ENCODE measurements at places on chromosomes 2 and 18.
A peak's percentile ranks its signal among the peaks of the same experiment; 100 is the strongest.

DNA sequence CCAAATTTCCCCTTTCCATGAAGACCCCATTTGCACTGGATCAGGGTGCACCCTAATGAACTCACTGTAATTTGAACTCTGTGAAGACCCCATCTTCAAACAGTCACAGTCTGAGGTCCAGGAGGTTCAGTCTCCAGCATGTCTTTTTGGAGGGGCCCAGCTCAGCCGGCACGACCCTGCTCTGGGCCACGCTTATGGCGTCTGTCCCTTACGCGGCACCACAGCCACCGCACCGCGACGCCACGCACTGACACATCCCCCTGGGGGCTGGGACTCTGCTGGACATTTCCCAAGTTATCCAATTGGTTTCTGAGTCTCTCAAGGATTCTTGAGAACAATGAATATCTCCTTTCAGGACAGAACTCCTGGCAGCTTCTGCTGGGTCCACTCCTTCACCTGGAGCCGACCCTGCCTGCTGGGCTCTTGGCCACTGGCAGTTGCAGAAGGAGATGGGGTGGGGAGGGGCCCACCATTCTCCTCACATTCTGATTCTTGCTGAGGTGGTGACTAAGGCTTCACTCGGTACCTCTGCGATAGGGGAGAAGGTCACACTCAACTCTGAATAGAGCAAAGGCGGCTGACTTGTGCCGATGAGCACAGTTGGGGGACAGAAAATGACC is 124.0 kb downstream of the RTP5 start:
- peak; percentile 4 for DNase-seq

GRCh38 chr2:73217160-73217559 is 3.1 kb downstream of the SMYD5 start:
- DNase-seq = no peak

- DNase-seq = no peak
Observed at GRCh38 chr2:237213315-237214022, 127.8 kb downstream of the COPS8 start.

GRCh38 chr2:29014811-29015421 is 33.8 kb downstream of the TOGARAM2 start:
- DNase-seq = peak; percentile 62

- no peak for DNase-seq
Observed at GRCh38 chr2:236545814-236546480, 23.7 kb upstream of the ACKR3 start.

GRCh38 chr2:186308347-186308746 is 177.7 kb upstream of the ZC3H15 start:
- DNase-seq = no peak

DNA sequence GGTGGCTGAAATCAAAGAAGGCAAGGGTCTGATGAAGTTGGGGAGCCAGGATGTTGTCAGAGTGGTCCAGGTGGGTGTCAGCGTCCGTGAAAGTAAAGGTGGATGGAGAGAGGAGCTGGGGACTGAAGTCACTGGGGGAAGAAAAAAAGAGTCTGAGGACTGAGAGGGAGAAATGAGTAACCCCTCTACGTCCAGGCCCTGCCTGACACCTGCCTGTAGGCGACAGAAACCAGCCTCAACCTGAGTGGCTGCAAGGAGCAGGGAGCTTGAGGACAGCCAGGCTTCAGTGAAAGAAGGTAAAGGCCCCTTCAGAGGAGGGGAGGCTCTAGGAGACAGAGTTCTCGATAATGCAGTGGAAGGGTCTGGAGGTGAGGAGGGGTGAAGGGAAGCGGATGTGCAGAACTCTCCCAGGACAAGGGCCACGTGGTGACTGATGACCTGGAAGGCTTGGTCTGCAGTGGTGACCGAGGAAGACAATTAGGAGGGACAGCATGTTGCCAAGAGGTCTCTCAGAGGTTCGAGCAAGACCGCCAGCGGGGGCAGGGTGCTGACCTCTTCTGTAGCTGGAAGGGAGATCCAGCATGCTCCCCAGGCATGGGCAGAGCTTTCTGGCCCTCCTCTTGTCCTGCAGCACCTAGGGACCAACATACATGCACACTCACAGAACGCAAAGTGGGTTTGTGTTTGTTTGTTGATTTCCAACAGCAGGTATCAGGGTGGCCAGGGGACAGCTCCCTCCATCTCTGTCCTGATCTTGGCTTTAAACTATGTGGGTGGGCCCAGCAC is 86.6 kb upstream of the TMEM247 start:
- no peak for DNase-seq

DNA sequence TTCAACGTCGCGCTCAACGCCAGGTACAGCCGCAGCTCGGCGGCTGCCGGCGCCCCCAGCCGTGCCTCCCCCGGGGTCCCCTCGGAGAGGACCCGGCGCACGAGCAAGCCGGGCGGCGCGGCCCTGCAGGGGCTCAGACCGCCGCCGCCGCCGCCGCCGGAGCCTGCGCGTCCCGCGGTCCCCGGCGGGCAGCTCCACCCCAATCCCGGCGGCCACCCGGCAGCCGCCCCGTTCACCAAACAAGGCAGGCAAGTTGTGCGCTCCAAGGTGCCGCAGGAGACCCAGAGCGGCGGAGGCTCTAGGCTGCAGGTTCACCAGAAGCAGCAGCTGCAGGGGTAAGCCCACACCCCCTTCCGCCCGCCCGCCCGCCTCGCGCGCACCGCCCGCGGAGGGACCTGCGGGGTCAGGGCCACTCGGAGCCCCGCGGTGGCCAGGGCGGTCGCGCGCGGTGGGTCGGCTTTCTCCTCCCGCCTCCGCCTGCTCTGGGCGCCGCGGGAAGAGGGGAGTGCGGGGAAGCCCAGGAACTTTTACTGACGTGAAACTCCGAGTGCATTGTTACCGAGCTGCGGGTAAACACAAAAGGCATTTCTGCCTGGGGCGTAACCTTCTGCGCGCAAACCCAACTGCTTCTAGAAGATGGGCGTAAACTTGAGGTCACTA is 861 bp downstream of the LTBP1 start:
- peak; percentile 12 for DNase-seq

- DNase-seq = no peak
Observed at GRCh38 chr2:147937744-147938349, 82.7 kb downstream of the ORC4 start.

GRCh38 chr18:67805261-67805660 is 288.7 kb upstream of the DSEL start:
- no peak for DNase-seq

GRCh38 chr2:174878537-174879147 is 114.4 kb upstream of the CHRNA1 start:
- no peak for DNase-seq

DNA sequence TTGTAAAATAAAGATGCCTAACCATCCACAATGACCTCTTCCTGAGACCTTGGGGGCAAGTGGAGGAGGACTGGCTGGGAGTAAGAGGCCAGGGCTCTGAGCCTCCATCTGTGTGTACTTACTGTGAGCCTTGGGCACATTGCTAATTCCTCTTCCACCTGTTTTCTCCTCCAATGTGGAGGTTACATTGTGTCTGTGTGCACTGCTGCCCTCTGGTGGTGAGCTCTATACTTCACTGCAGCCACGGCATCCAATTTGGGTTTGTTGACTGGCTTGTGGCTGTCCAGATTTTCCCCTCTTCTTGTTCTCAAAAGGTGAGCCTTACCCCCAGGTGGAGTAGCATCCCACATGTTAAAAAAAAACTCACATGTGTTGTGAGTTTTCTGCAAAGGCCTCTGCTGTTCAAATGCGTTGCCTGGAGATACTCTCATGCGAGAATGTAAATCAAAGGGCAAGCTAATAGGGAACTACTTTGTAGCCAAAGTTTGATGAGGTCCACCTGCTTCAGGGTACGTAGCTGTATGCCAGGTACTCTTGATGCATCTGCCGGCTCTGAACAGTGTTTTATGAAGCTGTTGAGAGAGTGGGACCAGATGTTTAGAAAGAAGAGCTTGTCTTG is 80.8 kb downstream of the APOB start:
- DNase-seq = peak; percentile 61

DNA sequence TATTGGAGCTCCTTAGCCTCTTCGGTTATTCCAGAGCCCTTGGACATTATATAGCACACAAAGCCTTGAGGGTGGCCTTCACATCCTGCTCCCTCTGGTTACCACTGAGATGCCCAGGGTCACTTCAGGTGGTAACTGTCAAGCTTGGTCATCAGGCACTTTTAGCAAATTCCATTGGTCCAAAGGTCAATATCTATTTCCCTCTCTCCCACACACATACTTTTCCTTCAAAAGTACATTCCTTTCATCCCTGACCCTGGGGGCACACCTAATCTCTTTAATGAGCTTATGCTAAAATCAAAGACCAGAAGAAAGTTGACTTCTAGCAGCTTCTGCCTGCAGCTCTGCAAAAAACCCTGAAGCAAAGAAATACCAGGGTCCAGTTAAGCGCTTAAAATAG is 172.0 kb upstream of the NRP2 start:
- no peak for DNase-seq

GRCh38 chr2:238005528-238005927 is 38.7 kb downstream of the UBE2F start:
- DNase-seq = no peak

DNA sequence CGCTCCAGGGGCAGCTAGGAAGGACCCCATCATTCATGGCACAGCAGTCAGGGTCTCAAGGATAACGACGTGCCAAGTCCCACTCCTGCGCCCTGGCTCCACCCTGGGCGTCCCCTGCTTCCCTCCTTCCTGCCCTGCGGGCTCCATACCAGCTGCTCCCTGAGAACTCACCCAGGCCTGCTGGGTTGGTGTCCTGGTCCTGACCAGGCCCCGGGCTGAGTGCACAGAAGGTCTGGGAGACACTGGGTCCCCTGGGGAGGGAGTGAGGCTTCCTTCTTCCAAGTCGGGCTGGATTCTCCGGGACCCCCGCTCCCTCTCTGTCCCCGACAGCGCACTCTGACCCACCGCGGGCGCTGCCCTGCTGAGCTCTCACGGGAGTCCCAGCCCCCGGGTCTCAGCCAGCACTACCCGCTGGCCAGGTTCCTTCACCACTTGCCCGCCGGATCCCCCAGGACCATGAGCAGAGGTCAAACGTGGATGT is 160.2 kb downstream of the PXDN start:
- DNase-seq = no peak

DNA sequence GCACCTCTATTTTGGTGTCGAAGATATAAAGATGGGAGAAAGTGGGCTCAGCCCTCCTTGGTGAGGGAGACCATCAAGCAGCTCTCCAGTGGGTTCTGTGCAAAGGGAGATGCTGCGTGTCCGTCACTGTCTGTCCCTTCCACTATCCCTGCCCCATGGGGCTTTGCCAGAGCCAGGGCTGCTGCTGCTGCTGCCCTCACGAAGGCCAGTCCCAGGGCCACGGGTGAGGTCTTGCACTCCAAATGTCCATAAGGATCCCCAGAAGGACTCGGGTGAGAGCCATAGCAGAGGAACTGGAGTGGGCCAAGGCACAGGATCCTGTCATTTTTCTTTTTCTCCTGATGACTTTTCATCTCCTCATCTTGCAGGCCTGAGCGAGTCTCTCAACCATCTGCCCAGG is 3.7 kb upstream of the DIPK1C start:
- no peak for DNase-seq

DNA sequence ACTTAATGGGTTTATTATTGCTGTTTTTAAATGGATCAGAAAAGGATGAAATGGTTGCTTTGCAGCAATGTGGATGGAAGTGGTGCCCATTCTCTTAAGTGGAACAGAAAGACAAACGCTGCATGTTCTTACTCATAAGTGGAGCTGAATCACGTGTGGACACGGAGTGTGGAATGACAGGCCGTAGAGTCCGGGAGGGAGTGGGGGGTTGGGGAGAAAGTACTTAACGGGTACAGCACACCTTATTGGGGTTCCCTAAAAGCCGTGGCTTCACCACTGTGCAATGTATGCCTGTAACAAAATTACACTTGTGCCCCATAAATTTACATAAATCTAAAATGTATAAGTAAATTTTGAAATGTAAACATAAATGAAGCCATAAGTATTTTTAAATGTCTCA is 64.0 kb upstream of the CTDP1 start:
- DNase-seq = no peak

DNA sequence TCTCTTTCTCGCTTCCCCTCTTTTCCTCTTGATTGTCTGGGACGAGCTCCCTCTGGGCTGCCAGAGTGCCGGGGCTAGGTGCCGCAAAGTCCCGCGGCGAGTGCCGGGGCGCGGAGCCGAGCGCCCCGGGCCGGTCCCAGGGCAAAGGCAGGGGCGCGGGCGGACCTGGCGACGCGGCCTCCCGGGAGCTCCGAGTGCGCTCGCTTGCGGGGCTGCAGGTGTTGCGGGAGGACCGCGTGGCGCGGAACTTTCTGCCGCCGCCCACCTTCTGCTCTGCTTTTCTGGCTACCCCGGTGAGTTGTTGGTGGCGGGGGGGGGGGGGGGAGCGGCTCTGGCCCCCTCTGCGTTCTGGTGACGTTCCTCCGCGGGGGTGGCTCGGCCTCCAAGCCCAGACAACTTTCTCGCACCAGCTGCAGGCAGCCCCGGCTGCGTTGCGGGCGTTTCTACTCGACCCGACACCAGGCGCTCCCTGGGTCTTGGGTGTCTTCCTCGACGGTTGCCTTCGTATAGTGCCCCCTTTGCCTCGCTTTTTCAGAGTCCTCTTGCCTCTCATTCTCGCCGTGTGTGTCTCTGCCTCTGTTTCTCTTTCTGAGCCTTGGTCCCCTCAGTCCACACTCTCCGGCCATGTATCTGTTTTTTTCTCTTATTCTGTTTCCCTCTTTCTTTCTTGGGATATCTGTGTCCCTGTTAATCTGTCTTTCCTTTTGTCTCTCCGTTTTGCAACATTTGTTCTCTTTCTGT is 759 bp downstream of the GALNT13 start:
- DNase-seq = no peak

DNA sequence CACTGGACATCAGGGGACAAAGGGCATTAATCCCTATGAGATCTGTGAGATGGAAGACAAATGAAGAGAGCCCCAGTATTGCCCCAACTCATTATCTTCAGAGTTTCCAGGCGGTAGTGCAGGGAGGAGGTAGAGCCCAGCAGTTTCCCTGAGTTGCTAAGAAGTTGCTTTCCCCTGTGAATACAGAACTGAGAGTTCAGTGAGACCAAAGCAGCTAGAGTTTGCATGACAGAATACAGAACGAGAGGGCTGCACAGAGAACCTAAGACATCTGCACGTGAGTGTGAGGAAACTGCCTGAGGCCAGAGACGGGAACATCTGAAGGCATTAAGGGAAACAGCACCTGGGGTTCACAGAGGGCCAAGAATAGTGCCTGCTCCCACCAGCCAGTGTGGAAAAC is 18.1 kb upstream of the PGAP1 start:
- DNase-seq = no peak

DNA sequence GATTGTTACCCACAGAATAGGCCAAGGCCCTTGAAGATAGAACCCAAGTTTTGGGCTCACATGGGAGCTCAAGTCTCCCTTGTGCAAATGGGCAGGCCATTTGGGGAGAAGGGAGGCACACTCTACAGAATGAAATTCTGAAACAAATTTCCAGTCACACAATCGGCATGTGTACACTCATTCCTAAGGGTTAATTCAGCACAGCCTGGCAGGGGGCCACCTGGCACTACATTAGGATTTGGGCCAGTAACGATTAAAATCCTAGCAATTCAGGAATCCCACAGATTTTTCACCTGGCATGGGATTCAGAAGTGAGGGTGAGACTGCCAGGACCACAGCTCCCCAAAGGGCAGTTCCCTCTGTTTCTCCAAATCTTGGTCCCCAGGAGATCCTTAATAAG is 46.4 kb downstream of the BMP10 start:
- DNase-seq = no peak

GRCh38 chr2:232261776-232262175 is 116.8 kb upstream of the ALPP start:
- DNase-seq = no peak

All from activated naive CD4-positive, alpha-beta T cell treated with anti-CD3 and anti-CD28 coated beads, Interleukin-2, amount 50 U/mL, for 16 hours (primary cell).